ENCODE measurements at places on chromosomes 12 and 14.
A peak's percentile ranks its signal among the peaks of the same experiment; 100 is the strongest.

- DNase-seq = peak; percentile 73
Observed at GRCh38 chr14:69133206-69134125, 19.5 kb downstream of the DCAF5 start.

GRCh38 chr12:125330645-125331341, 265.6 kb downstream of the AACS start:
- DNase-seq = no peak

DNA sequence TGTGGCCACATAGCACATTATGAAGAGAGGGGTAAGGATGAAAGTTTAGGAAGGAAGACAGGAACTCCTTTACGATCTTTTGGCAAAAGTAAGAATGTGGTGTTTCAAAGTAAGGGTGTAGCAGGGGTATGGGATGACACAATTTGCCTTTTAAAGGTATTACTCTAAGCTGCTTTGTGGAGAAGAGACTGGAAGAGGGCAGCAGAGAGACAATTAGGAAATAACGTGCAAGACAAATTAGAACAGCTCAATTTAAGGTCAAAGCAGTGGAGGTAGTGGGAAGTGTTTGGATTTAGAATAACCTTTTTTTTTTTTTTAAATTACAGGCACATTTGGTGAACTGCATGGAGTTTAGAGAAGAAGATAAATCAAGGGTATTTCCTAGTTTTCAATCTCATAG, 342.6 kb downstream of the NOVA1 start:
- DNase-seq = no peak

DNA sequence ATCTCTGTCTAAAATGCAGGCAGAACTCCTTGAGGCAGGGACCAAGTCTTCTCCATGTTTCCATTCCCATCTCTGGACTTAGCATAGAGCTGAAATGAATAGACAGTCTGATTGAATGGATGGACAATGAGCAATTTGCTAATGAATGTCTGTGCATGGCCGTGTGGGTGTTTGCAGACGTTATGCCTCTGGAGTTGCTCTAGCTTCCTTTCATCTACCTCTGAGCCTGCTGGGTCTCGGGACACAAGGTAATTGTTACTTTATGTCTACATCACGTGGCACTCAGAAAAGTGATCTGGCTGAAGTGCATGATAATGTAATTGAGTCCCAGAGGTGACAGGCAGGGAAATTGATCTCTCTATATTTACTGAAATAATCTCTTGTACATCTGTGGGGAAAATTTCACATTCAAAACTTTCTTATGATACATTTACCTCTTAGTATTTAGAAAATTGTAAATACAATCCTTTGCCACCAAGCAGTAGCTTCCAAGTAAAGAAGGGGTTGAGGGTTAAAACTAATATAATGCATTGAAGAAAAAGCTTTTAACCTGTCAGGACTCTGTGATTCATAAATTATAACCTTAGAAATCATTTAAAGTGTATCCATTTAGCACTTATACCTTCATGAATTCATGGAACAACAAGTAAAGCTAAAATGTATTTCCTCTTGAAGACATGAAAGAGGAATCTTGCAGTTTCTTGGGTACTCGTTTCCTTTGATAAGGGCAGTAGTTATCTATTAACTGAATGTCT, 424.1 kb downstream of the APAF1 start:
- DNase-seq = no peak

GRCh38 chr12:120705618-120706017, 4.6 kb upstream of the UNC119B start:
- no peak for DNase-seq

- no peak for DNase-seq
Observed at GRCh38 chr12:11561411-11561810, 88.1 kb upstream of the ETV6 start.

GRCh38 chr12:8780389-8780788, 42.0 kb upstream of the A2ML1 start:
- DNase-seq = peak; percentile 14

DNA sequence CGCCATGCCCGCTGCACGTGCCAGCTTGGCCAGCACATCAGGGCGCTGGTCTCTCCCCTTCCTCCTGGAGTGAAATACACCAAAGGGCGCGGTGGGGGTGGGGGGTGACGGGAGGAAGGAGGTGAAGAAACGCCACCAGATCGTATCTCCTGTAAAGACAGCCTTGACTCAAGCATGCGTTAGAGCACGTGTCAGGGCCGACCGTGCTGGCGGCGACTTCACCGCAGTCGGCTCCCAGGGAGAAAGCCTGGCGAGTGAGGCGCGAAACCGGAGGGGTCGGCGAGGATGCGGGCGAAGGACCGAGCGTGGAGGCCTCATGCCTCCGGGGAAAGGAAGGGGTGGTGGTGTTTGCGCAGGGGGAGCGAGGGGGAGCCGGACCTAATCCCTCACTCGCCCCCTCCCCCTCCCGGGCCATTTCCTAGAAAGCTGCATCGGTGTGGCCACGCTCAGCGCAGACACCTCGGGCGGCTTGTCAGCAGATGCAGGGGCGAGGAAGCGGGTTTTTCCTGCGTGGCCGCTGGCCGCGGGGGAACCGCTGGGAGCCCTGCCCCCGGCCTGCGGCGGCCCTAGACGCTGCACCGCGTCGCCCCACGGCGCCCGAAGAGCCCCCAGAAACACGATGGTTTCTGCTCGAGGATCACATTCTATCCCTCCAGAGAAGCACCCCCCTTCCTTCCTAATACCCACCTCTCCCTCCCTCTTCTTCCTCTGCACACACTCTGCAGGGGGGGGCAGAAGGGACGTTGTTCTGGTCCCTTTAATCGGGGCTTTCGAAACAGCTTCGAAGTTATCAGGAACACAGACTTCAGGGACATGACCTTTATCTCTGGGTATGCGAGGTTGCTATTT, 914 bp upstream of the CCND2 start:
- DNase-seq = no peak

DNA sequence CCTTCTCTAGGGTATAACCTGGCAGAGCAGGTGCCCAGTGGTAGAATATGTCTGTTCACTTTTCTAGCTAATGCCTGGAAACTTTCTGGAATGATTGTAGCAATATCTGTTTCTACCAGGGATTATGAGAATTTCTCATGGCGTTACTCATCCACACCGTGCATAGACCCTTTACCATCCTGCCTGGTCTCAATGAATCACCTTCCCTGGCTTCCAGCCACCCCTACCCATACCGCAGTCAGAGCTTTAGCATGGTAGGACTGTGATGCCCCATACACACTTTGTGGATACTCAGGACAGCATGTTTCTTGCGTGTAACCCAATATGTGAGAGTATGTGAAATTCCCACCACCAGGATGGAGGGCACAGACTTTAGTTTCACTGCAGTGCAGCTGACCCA, 45.4 kb downstream of the TUNAR start:
- DNase-seq = no peak

- no peak for DNase-seq
Observed at GRCh38 chr12:121575952-121576625, 4.7 kb downstream of the KDM2B start.

DNA sequence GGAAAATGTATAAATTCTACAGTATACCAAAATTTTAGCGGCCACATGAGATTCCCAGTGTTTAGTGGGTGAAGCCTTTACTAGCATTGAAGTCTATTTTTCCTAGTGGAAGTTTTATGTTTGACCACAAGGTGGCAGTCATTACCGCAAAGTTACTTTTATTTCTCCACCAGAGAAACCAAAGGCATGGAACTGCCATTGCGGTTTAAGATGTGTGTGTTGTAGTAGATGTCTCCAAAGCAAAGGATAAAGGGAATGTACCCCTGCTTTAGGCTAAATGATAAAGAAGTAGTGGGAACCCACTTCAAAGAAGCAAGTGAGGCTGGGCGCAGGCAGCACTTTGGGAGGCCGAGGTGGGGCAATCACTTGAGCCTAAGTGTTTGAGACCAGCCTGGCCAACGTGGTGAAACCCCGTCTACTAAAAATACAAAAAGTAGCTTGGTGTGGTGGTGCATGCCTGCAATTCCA, 140.5 kb downstream of the PRKCH start:
- peak; percentile 50 for DNase-seq

- no peak for DNase-seq
Observed at GRCh38 chr12:50265770-50266524, 17.4 kb downstream of the LIMA1 start.

DNA sequence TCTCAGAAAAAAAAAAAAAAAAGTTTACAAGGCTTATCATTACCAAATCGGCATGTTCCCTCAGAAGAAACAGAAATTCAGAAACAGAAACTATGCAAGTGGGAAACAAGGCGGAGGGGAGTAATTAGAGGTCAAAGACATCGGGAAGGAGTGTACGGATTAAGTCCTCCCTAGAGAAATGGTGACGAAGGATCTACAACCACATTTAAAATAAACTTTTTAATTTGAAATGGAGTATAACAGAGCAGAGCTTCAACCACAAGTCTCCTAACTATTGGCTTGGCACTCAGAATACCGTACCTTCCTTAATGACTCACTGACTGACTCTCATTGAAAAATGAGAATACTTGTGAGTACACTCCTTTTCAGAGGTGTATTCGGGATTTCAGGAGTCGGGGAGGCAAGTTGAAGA, 908 bp downstream of the ENTPD5 start:
- DNase-seq = peak; percentile 72

DNA sequence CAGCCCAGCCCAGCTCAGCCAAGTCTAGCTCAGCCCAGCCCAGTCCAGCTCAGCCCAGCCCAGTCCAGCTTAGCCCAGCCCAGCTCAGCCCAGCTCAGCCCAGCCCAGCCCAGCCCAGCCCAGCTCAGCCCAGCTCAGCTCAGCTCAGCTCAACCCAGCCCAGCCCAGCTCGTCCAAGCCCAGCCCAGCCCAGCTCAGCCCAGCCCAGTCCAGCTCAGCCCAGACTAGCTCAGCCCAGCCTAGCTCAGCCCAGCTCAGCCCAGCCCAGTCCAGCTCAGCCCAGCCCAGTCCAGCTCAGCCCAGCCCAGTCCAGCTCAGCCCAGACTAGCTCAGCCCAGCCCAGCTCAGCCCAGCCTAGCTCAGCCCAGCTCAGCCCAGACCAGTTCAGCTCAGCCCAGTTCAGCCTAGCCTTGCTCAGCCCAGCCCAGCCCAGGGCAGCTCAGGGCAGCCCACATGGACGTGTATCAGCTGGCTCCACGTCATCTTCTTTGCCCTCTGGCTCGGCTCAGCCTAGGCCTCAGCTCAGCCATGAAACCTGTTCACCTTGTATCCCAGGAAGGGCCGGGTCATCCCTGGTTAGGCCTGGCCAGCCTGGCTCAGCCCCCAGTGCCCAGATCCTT, 185.6 kb downstream of the TMEM121 start:
- DNase-seq = no peak

GRCh38 chr12:52175371-52176350, 16.2 kb downstream of the KRT80 start:
- no peak for DNase-seq

GRCh38 chr14:104604458-104605449, at the start of gene TMEM179:
Gene TMEM179 (minus strand): TSS chr14:104604772. CDS start chr14:104604741, 31 bp downstream.
- DNase-seq = no peak

DNA sequence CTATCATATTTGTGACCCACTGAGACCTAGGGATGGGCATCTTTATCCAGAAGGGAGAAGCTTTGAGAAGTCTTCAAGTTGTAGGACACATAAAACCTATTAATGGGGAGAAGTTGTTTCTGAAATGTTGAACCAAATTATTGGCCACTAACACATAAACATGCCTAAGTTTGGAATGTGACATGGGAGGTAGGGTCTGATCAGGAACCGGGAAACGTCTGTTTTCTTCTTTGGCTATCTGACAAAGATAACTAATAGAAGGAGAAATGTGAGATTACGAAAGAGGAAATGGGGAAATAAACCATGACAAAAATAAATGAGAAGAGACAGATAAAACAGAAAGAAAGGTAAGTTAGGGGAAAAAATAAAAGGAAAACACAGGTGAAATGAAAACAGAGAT, 425.2 kb downstream of the EGLN3 start:
- DNase-seq = peak; percentile 29

- no peak for DNase-seq
Observed at GRCh38 chr14:24948261-24948847, 101.6 kb downstream of the STXBP6 start.

DNA sequence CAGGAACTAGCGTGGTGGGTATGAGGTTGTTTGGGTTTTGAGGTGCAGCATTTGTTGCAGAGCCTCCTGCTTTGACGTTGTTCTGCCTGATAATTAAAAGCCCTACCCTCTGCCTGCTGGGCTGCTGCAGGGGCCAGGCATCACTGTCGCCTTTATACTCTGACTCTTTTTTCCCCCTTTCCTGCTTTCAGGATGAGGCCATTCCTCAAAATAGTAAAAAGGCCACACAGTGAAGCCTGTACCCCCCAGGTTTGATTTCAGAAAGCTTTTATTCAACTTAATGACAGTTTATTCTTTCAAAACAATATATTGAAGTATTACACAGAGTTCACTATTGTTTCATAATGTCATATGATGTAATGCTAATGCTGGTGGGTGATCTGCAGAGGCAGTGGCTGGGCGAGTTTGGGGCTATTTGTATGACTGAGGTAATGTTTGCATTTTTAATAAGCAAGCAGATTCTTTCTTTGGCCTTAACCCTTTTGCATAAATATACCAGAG, 9.1 kb downstream of the BORCS5 start:
- no peak for DNase-seq

DNA sequence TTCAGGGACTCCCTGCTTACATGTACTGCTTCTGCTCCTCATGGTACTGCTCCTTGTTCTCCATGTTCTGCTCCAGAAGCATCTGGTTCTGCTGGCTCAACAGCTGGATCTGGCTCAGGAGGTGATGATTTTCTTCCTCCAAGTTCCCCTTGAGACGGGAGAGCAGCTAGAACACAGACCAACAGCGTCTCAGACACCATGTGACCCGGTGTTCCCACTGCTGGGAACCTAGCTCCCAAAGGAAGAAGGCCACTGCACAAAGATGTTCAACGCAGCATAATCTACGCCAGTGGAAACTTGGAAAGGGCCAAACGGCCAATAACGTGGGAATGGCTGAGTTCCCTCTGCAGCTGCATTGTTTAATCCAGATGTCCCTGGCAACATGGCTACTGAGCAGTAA, 49.6 kb upstream of the GPR68 start:
- no peak for DNase-seq

DNA sequence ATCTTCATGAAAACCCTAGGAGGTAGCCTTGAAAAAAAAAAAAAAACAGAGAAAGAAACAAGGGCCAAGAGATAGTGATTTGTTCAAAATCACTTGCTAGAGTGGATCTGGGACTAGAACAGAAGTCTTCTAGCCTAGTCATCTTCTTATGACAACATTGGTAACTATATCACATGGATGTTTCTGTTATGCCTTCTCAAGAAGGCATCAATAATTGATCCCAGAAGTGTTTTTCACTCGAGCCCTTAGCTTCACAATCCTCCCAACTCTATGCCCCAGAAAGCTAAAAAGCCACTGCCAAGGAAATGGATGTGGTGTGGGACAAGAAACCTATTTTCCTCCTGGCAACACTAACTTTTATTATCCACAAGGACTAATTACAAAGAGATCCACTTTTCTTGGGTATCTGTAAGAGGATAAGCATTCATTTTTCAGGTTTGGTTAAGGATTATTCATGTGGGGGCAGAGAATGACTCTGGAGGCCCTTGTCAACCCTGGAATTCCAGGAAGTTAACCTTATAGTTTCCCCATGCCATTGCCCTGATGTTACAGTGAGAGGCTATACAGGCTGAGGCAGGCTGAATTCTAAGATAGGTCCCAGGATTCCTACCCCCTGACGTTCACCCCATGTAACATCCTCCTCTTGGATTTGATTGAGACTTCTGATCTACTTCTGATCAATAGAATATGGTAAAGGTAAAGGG, 67.7 kb upstream of the CPM start:
- peak; percentile 6 for DNase-seq
